ENCODE measurements at places on chromosomes 6 and 20.

DNA sequence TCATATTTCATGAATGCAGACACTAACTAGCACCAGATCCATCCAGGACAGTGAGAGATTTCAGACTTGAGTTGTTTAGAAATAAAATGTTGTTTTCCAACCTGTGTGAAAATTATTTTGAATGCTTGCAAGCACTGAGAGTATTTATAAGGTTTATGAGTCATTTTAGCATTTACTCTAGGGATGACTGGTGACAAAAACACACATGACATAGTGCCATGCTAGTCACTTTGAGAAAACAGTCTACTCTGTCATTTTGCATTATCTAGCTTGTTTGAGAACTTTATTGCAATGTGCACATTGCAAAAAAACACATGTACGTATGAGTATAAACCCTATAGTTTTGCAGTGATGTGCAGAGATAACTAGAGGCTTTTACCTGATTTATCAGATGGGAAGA is 456.6 kb downstream of the LMBRD1 start:
- no peak for DNase-seq
- H3K4me3 ChIP-seq: no peak overlapping the region
- no peaks in the 10 kb centered on the region for H3K27me3 ChIP-seq
- no peaks in the 10 kb centered on the region for H3K36me3 ChIP-seq

DNA sequence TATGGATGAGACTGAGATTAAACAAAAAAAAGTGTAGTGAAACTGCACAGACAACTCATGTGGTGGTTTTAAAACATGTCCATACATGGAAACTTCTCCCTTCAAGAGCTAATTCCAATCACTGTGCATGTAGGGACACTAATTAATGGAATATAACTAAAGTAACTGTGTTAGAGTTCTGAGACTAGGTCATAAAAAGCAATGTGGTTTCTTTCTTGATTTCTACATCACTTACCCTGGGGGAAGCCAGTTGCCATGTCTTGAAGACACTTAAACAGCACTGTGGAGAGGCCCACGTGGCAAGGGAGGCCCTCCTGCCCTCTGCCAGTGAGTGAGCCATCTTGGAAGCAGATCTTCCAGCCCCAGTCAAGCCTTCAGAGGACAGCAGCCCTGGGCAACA is 118.2 kb upstream of the DST start:
- H3K27me3 ChIP-seq: no peaks in the 10 kb centered on the region
- H3K4me1 ChIP-seq: peaks cover 43% of the 10 kb centered on the region
- DNase-seq: no peak
- H3K27ac ChIP-seq: no peak overlapping the region

DNA sequence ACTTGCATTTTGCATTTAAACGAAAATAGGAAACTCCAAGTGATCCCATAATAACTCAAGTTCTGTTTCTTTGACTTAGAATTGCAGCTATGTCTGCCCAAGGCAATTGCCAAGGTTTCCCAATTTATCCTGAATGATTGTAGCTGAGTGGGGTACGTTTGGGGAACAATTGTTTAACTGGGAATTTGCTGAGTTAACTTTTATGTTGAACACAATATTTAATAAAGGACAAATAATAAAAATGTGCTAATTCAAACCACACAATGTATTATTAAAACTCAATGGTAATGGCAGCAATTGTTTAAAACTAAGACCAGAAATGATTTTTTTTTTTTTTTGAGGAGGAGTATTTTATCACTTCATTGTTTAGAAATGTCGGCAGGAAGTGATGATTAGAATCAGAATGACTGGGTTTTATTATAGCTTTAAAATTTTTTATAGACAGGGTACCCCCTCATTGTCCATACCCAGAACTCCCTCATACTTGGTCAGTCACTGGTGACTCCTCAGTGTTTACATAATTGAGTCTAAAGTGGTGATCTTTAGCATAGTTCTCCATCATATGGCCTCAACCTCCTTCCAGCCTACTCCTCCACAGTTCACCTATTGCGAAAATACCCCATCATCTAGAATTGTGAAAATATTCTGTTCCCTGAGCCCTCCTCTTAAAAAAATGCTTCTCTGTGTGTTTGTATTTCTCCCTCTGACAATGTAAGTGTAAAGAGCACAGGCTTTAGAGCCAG is 389.2 kb upstream of the CITED2 start:
- peaks cover 24% of the 10 kb centered on the region for H3K4me1 ChIP-seq
- H3K4me3 ChIP-seq: no peak overlapping the region
- H3K27ac ChIP-seq: peak overlapping the region; percentile 85
- no peaks in the 10 kb centered on the region for H3K27me3 ChIP-seq

DNA sequence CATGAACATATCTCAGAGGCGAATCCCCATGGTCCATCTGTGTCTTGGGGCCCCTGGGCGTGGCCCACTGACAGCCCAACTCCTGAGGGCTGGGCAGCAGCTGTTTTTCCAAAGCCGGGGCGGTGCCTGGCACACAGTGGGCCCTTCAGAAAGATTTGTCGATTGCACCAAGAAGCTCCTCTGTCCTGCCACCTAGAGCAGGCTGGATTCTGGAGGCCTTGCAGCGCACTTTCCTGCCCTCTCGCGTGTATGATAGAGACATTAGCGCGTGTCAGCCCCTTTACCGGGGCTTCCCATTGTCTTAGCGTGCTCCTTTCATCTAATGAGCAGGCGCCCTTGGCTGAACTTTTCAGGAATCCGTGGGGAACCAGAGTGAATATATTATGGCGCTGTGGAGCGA is 45.4 kb downstream of the CDH4 start:
- H3K27ac ChIP-seq: no peak overlapping the region
- no peaks in the 10 kb centered on the region for H3K36me3 ChIP-seq
- no peak overlapping the region for H3K4me3 ChIP-seq
- H3K4me1 ChIP-seq: no peaks in the 10 kb centered on the region
- no peak for DNase-seq
- H3K27me3 ChIP-seq: no peaks in the 10 kb centered on the region

DNA sequence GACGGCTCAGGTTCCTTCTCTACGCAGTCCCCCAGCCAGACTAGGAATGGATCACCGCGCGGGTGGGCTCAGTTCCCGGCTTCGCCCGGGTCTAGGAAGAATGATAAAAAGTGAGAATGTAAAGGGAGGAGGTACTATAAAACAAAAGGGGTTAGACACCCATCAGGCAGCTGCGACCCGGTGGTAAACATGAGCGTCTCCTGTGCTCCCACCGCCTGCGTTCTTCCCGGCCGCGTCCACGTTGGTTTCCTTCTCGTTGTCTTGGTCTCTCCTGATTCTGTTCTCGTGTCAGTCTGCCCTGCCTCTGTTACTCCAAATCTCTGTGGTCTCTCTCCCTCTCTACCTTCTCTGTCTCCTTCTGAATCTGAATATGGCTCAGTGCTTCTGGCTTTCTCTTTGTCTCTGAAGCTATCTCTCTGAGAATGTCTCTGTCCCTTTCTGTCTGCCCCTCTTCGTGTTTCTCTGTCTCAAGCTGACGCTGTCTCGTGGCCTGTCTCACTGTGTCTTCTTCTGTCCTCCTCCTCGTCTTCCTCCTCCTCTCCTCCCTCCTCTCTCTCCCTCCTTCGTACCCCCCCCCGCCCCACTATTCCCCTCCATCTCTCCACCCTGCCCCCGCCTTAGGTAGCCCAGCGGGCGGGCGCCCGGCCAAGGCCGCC is 41.6 kb upstream of the FOXP4 start:
- peak overlapping the region; percentile 57 for H3K27ac ChIP-seq
- H3K27me3 ChIP-seq: peaks cover 80% of the 10 kb centered on the region
- no peak for DNase-seq
- H3K36me3 ChIP-seq: no peaks in the 10 kb centered on the region
- peaks cover 48% of the 10 kb centered on the region for H3K4me1 ChIP-seq

GRCh38 chr6:43917878-43918382 is 147.9 kb downstream of the VEGFA start:
- H3K27me3 ChIP-seq: no peaks in the 10 kb centered on the region
- DNase-seq: no peak
- H3K36me3 ChIP-seq: no peaks in the 10 kb centered on the region
- H3K27ac ChIP-seq: no peak overlapping the region
- no peak overlapping the region for H3K4me3 ChIP-seq

- H3K27me3 ChIP-seq: no peaks in the 10 kb centered on the region
- H3K4me3 ChIP-seq: no peak overlapping the region
- no peak for DNase-seq
Observed at GRCh38 chr20:38258545-38259215, 1.9 kb downstream of the KIAA1755 start.
